NCI-H2107 (cell line): ENCODE measurements at places on chromosomes 12 and 14.

GRCh38 chr12:40435251-40435650 is 210.5 kb downstream of the LRRK2 start:
- DNase-seq, result no peak

GRCh38 chr12:25960143-25960542 is 1.7 kb downstream of the RASSF8 start:
- no peak for DNase-seq

DNA sequence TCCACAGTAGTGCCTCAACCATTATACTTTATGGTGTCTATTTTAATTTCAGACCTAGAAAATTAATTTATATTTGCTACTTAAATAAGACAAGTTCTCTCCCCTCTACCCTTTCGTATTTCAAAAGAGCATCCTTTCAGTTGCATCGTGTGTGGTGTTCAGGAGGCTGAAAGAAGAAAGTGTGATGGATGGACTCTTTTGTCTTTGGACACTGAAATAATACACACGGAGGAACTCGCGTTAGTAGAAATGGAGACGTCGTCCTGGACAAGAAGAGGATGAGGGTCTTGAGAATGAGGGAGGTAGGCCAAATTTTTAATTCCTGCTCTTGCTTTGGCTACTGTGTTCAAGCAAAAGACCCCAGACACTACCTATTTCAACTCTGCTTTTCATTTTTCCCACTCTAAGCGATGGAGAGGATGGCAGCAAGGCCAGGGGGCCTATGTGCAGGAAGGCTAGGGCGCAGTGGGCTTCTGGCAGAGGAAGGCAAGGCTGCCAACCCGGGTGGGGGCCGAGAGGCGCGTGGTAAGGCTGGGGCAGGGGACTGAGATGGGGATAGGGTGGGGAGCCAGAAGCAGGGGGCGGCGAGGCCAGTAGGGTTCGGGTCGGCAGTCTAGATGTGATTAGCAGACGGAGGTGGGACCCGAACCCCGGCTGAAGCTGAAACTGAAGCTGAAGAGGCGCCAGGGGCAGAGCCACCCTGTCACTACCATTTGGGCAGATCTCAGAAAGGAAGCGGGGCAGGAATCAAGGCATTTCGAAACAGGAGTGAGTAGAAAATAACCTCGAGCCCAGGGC is 722 bp downstream of the TMED8 start:
- no peak for DNase-seq

- no peak for DNase-seq
Measured at GRCh38 chr14:64572386-64573104, 22.8 kb downstream of the PPP1R36 start.

DNA sequence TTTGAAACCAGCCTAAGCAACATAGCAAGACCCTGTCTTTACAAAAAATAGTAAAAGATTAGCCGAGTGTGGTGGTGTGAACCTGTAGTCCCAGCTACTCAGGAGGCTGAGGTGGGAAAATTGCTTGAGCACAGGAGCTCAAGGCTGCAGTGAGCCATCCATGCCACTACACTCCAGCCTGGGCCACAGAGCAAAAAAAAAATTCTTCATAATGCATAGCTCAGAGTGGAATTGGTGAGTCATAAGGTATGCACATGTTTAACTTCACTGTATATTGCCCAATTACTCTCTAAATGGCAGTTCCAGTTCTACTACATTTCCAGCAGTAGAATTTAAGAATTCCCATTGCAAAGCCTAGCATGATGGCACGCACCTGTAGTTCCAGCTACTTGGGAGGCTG is 26.8 kb upstream of the CLIP1 start:
- DNase-seq, result no peak

- no peak for DNase-seq
Measured at GRCh38 chr12:100755186-100755585, 39.4 kb upstream of the ANO4 start.

GRCh38 chr14:59238216-59238615 is 49.7 kb downstream of the DAAM1 start:
- no peak for DNase-seq

DNA sequence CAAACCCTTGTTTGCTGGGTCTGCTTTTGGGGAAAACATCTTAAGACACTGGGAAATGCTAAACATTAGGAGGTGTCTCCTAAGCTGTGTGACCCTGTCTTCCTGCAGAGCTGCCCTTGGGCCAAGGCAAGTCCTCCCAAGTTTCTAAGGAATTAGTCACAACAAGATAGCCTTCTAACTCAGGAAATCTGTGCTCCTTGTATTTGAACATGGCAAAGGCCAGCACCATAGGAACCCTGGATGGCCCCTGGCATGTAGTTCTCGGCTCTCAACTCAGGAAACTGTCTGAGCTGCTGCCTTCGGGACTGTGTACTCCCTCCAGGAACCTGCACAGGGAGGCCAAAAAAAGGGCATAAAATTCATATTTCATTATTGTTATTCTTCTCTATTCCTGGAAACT is 37.6 kb upstream of the LTBP2 start:
- no peak for DNase-seq

GRCh38 chr14:92475451-92476187 is 38.0 kb upstream of the RIN3 start:
- no peak for DNase-seq

DNA sequence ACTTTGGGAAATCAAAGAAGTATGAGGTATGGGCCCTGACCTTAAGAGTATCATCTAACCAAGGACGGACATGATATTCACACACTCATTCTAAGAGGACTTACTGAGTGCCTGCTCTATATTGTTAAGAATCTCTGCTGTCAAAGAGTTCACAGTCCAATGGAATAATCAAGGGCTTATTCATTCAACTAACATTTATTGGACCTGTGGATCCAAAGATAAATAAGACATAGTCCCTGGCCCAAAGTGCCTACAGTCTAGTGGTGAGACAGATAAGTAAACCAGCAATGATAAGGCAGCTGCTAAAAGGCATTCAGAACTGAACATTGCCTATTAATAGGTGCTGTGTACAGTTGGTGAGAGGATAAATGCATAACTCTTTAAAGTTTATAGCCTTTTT is 11.0 kb downstream of the WDR20 start:
- DNase-seq, result no peak

- no peak for DNase-seq
Measured at GRCh38 chr12:110159671-110160245, 35.6 kb downstream of the IFT81 start.

GRCh38 chr12:56836800-56837663 is 73.9 kb downstream of the HSD17B6 start:
- no peak for DNase-seq

DNA sequence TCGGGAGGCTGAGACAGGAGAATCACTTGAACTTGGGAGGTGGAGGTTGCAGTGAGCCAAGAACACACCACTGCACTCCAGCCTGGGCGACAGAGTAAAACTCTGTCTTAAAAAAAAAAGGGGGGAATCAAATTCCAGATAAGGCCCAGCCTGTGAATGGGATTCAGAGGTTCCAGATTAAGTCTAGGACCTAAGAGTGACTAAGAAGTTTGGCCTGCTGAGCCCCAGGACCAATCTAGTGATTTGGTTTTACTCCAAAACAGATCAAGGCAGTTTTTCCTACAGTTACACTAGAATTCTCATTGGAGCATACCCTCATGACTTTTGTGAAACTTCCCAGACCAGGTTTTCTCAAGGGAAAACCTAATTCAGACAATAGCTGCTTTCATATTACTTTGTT is 22.8 kb downstream of the EXOC5 start:
- no peak for DNase-seq

GRCh38 chr14:31294746-31295405 is 87.3 kb upstream of the HECTD1 start:
- no peak for DNase-seq

DNA sequence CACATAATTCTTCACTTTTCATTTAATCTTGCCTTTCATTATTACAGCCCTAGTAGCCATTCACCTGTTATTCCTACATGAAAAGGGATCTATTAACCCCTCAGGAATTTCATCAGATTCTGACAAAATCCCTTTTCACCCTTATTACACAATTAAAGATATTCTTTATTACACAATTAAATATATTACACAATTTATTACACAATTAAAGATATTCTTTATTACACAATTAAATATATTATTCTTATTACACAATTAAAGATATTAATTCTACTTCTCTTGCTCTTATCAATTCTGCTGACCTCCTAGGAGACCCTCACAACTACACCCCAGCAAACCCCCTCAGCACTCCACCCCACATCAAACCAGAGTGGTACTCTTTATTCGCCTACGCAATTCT is 77.1 kb downstream of the SINHCAF start:
- no peak for DNase-seq

- no peak for DNase-seq
Measured at GRCh38 chr12:46744283-46744682, 81.5 kb downstream of the SLC38A4 start.

DNA sequence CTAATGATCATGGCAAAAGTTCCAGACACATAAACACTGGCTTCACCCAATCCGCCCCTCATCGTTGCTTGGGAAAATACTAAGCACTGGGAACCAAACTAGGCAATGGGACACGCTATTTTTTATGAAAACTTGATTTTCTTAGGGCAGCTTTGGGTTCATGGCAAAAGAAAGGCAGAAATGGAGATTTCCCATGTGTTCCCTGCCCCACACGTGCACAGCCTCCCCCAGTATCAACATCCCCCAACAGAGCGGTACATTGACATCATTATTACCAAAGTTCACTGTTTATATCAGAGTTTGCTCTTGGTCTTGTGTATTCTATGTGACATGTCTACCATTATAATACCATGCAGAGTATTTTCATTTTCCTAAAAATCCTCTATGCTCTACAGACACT is 71.0 kb downstream of the DBX2 start:
- DNase-seq, result no peak

GRCh38 chr14:68791902-68792677 is 777 bp downstream of the ZFP36L1 start:
- no peak for DNase-seq

- DNase-seq, result no peak
Measured at GRCh38 chr12:127771546-127771945, 495.4 kb upstream of the TMEM132C start.

- no peak for DNase-seq
Measured at GRCh38 chr14:47596860-47597259, 78.5 kb downstream of the MDGA2 start.

- DNase-seq, result no peak
Measured at GRCh38 chr14:60649875-60650372, 647 bp upstream of the SIX1 start.

- DNase-seq, result no peak
Measured at GRCh38 chr14:54147282-54147681, 190.7 kb upstream of the BMP4 start.

DNA sequence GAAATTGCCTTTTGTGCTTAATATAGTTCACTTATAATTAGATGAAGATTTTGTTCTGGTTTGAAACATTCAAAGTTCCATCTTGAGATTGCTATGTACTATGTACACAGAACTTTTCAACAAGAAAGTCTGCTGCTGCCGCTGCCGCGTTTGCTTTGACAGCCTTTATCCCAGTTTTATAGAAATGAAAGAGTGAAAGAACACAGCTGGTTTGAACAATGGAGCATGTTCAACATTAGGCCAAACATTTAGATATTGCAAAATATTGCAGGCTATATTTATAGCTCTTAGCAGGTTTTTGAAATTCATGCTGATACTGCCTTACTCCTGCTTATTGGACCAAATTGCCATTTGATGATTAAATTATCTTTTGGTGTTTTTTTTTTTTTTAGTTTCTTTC is 299.8 kb upstream of the PRKD1 start:
- DNase-seq, result no peak

DNA sequence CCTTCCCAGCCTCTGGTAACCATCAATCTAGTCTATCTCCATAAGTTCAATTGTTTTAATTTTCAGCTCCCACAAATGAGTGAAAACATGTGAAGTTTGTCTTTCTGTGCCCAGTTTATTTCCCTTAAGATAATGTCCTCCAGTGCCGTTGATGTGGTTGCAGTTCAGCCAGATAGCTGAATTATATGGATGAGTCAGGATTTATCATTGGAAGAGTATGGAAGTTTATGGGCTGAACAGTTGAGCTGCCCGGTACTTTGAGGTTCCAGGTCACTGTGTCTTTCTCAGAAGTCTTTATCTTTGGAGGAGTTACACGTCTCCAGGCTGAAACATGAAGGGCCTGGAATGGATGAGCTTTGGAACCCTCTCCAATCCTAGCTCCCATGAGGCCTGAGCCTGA is 120.1 kb downstream of the ASCL4 start:
- DNase-seq, result no peak

GRCh38 chr14:55451950-55452349 is 11.5 kb upstream of the TBPL2 start:
- no peak for DNase-seq

- no peak for DNase-seq
Measured at GRCh38 chr12:96514328-96514727, 25.0 kb downstream of the CFAP54 start.

DNA sequence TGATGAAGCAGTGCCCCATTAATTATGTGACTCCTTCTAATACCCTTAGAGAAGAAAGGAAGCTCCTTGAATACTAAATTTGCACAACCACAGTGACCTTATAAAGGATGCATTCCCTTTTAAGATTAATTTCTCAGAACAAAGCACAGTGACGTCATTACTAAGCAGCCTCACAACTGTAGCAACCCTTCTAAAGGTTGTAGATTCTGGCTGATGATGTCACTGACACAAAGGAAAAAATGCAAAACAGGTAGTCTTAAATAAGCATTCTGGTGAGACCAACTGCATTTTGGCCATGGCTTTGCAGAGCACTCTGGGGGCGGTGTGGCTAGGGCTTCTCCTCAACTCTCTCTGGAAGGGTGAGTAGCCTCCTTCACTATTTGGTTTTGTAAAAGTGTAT is 38.4 kb upstream of the OR4E1 start:
- DNase-seq, result no peak

DNA sequence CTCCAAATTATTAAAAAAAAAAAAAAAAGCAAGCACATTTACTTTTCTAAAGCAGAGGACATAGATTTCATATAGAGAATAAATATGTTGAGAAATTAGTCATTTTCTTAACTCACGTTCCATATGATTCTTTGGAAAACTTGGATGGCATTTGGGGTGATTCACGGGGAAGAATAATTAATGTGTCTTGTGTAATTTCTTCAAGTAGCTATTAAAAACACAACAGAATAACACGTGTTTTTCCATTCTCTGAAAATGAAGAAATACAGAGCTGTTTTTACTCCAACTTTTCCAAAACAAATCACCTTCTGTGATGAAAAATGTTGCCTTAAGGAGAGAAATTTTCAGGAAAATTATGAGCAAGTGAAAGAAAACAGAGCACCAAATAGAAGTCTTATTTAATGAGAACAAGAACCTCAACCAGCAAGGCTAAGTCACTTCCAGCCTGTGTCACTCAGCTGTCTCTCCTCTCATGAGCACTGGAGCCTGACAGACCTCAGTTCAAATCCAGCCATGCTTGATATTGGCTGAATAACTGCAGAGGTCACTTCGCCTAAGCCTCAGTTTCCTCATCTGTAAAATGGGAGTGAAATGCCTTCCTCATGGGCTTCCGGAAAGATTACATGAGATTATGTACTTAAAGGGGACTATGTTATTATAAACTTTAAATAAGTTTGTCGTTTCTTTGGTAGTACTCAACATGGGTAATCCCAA is 42.8 kb upstream of the NUAK1 start:
- no peak for DNase-seq

DNA sequence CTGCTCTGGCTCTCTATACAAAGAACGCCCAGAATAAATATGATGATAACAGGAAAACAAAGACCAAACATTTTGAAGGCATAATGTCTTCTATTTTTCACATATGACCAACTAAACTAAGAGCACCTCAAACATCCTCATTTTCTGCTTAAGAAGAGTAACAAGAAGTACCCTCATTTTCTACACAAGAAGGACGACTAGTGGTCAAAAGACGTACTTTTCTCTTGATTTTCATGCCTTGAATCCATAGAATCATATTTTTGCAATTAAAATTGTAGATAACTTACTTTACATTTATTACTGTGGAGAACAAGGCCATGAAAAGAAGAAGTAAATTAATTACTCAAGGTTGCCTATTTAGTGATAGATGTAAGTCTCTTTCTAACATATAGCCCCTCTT is 358.6 kb downstream of the DUSP6 start:
- DNase-seq, result peak; percentile 18
